ENCODE measurements at places on chromosomes 7 and 10. TPM values are rescaled to one million over a fixed set of nuclear protein-coding genes. Genes with fewer than 3 reads are reported as not detected.

Gene ADRA2A
- total RNA-seq: 2.8 TPM

Gene AGMO
- 0.85 TPM for total RNA-seq

Gene LIPK
- not detected for total RNA-seq

DNA sequence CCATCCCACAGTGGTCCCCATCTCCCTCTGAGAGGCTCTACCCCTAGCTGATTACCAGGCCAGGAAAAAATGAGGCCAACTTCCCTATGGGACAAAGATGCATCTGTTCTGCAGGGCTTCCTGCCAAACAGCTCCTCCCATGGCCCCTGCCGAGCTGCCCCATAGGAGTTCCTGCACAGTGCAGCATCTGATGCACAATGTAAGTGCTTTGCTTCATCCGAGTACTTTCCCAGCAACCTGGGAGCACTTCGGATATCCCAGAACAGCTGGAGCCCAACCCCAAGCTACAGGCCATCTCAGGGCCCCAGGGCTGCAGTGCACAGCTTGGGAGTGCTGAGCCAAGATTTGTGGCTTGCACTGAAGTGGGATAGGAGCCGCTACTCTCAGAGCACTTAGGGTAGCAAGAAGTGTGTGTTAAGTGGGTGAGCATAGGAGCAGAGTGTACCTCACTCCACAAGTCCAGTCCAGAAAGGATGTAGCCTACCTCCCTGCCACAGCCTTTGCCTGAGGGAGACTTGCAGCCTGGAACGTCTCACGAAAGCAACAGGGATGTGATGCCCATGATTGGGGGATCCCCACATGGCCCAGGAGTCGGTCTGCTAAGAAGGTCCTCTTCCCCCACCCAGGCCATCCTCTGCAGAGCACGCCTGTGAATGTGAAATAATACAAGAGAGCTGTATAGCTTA is 209.6 kb upstream of the VWC2 start:
- no peak for DNase-seq
- H3K27me3 ChIP-seq: no peaks in the 10 kb centered on the region
- H3K4me1 ChIP-seq: no peaks in the 10 kb centered on the region
- no peak overlapping the region for H3K4me3 ChIP-seq

- no peak overlapping the region for H3K4me3 ChIP-seq
- no peak overlapping the region for H3K27ac ChIP-seq
- H3K4me1 ChIP-seq: no peaks in the 10 kb centered on the region
- no peaks in the 10 kb centered on the region for H3K36me3 ChIP-seq
- H3K27me3 ChIP-seq: no peaks in the 10 kb centered on the region
Measured at GRCh38 chr7:39357648-39358047, 208.6 kb upstream of the YAE1 start.

DNA sequence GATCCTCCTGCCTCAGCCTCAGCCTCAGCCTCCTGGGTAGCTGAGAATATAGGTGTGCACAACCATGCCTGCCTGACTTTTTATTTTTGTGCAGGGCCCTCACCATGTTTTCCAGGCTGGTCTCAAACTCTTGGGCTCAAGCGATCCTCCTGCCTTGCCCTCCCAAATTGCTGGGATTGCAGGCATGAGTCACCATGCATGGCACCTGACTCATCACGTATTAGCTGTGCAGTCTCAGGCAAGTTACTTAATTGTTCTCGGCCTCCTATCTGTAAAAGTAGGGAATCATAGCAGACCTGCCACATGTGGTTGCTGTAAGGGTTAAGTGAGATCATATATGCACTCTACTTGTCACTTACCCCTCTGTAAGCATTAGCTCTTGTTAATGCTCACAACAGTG is 117.2 kb downstream of the ANLN start:
- H3K27me3 ChIP-seq: no peaks in the 10 kb centered on the region
- H3K4me1 ChIP-seq: no peaks in the 10 kb centered on the region
- DNase-seq: no peak
- no peak overlapping the region for H3K27ac ChIP-seq
- H3K36me3 ChIP-seq: no peaks in the 10 kb centered on the region
- no peak overlapping the region for H3K4me3 ChIP-seq

DNA sequence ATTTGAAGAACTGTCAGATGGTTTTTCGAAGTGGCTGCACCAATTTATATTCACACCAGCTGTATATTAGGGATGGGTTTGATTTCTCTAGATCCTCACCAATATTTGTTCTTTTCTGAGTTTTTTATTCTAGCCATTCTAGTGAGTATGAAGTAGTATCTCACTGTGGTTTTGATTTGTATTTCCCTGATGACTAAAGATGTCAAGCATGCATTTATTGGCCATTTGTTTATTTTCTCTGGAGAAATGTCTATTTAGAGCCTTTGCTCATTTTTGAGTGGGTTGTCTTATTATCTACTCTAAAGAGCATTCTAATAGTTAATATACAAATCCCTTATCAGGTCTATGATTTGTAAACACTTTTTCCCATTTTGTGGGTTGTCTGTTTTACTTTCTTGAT is 123.9 kb downstream of the PCLO start:
- H3K4me1 ChIP-seq: no peaks in the 10 kb centered on the region
- no peaks in the 10 kb centered on the region for H3K36me3 ChIP-seq
- H3K27me3 ChIP-seq: no peaks in the 10 kb centered on the region

DNA sequence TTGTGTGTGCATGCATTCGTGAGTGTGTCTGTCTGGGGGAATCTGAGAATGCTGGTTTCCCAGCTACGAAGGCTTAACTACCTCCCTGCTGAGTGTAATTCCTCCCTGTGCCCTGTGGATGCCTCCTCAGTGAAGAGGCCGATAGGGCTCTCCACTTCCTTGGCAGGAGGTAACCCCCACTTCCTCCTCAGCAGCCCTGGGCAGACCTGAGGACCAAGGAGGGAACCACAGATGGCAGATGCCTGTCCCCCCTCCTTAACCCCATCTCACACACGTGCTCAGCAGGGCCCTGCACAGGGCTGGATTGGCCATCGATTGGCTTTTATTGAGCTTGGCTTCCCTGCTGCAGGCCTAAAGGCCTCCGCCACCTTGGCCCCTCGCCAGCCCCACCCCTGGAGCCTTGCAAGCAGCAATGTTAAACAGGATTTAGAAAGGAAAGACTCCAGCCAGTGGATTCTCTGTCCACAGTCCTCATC is 45.6 kb upstream of the LRRC4 start:
- H3K4me3 ChIP-seq: no peak overlapping the region
- H3K27ac ChIP-seq: no peak overlapping the region
- DNase-seq: no peak
- H3K27me3 ChIP-seq: no peaks in the 10 kb centered on the region

Gene SPDYE16
- total RNA-seq: 0.26 TPM
